Psoas muscle (tissue), 8 donors: ENCODE measurements at places on chromosomes 11 and 22. TPM values are rescaled to one million over a fixed set of nuclear protein-coding genes. Genes with fewer than 3 reads are reported as not detected.
A peak's percentile ranks its signal among the peaks of the same experiment; 100 is the strongest.

- DNase-seq = no peak
Measured at GRCh38 chr22:39684702-39685281, 114.2 kb downstream of the CACNA1I start.

DNA sequence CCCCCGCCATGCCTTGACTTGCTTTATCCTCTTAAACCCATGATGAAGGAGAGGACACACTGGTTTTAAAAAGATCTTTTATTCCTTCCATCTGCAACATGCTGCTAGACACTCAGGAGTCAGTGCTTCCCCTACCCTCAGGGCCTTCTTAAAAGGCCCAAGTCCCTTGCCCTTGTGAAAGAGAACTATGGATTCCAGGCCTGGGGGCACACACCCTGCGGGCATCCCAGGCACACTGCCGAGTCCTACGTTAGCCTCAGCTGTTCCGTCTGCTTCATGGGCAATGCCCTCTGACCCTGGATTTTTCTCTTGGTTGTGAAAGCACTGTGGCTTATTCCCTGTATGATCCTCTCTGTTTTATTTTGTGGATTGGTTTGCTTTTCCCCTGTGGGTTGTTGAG, 35.1 kb upstream of the RAB1B start:
- DNase-seq = no peak

- no peak for DNase-seq
Measured at GRCh38 chr11:13972043-13972910, 9.8 kb downstream of the SPON1 start.

DNA sequence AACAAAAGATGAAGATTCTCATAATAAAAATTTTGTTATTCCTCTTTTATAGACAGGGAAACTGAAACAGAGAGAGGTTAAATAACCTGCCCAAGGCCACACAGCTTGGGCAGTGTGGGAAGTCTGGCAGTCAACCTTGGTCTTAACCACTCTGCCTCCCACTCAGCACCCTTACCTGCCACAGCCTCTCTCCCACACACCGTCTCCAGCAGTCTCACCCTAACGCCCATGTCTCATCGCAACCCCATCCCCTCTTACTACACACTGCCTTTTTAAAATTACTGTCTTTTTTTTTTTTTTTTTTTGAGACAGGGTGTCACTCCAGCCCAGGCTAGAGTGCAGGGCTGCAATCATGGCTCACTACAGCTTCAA, 25.0 kb downstream of the ARRB1 start:
- no peak for DNase-seq

- no peak for DNase-seq
Measured at GRCh38 chr22:29374401-29374800, 14.0 kb downstream of the AP1B1 start.

- peak; percentile 23 for DNase-seq
Measured at GRCh38 chr22:44353041-44353440, 40.3 kb upstream of the SHISAL1 start.

GRCh38 chr11:79054636-79055035, 386.2 kb downstream of the TENM4 start:
- no peak for DNase-seq

- no peak for DNase-seq
Measured at GRCh38 chr11:1536065-1536843, 35.8 kb downstream of the DUSP8 start.

DNA sequence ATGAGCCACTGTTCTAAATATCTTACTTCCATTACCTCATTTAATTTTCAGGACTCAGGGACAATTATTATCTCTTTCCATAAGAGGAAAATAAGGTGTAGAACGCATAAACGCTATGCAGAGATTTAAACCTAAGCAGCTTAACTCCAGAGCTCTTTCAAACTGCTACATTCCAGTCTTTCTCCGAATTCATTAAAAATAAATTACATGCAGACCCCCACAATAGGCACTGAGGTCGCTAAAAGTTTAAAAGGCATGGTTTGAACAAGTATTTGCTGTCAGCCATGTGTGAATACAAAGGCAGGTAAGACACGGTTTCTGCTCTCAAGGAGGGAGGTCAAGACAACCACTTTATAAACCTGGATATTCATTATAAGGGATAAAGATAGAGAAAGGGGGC, 983 bp downstream of the NARS2 start:
- no peak for DNase-seq

- DNase-seq = no peak
Measured at GRCh38 chr11:36447947-36448346, 62.1 kb downstream of the TRAF6 start.

DNA sequence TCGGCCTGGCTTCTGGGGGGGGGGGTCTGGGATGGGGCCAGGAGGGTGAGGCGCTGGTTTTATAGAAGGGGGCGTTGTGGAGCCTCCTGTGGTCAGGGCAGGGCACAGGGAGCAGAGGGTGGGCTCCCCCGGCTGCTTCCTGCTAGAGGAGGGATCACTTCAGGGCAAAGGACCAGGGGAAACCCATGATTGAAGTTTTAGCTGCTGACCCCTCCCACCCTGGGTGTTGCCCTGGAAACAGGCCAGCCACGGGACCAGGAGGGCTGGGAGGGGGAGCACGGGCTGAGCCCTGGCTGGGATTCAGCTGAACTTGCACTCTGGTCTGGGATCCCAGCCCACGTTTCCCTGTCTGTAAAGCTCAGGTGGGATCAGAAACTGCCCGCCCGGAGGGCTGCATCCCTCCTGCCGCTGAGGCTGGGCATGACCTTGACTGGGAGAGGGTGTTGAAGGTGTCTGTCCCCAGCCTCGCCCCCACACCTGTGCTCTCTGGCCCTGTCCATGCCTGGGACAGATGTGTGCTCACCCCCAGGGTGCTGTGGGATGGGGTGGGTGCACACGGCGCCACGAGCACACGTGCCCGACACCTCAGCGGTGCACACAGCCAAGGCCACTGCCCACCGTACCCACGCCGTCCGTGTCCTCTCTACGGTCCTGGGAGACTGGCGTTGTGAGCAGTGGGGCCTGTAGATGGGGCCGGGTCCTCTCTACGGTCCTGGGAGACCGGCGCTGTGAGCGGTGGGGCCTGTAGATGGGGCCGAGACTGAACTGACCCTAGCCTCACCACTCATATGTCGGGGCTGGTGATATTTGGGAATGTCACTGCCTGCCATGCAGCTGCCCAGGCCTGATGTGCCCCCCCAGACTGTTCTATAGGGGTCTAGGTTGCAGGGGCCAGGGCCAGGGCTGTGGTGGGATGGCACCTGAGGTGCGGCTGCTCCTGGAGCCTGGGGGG, 2.3 kb downstream of the TSPAN4 start:
- DNase-seq = peak; percentile 90

- no peak for DNase-seq
Measured at GRCh38 chr11:14577835-14578529, 57.8 kb upstream of the PSMA1 start.

GRCh38 chr11:67356864-67357561, 3.7 kb upstream of the POLD4 start:
- DNase-seq = no peak

The TMPRSS6 gene
- not detected for polyA plus RNA-seq

The OR10D3 gene
- not detected for polyA plus RNA-seq

The SCGB1A1 gene
- not detected for polyA plus RNA-seq

The KRTAP5-9 gene
- 0.09 TPM for polyA plus RNA-seq

The SPDYC gene
- not detected for polyA plus RNA-seq

The LRRC10B gene
- 0.40 TPM for polyA plus RNA-seq

The INS gene
- polyA plus RNA-seq = not detected

The LIF gene
- 0.10 TPM for polyA plus RNA-seq

The MMP7 gene
- polyA plus RNA-seq = 0.31 TPM
